ENCODE measurements at places on chromosomes 7 and 10. TPM values are rescaled to one million over a fixed set of nuclear protein-coding genes. Genes with fewer than 3 reads are reported as not detected.

SFRP5 gene
- not detected for polyA plus RNA-seq

CPN1 gene
- polyA plus RNA-seq, result not detected

PROSER2 gene
- polyA plus RNA-seq, result 0.37 TPM

NEURL1 gene
- polyA plus RNA-seq, result 0.67 TPM

GALNT17 gene
- polyA plus RNA-seq, result not detected

NPTX2 gene
- 0.02 TPM for polyA plus RNA-seq

VWDE gene
- 0.02 TPM for polyA plus RNA-seq

CAV1 gene
- polyA plus RNA-seq, result 1,356 TPM

FAM149B1 gene
- polyA plus RNA-seq, result 42.9 TPM

ASZ1 gene
- polyA plus RNA-seq, result 0.05 TPM

NKX1-2 gene
- polyA plus RNA-seq, result not detected

AMPH gene
- polyA plus RNA-seq, result 17.3 TPM

ITGA8 gene
- polyA plus RNA-seq, result 0.25 TPM

FKBP6 gene
- polyA plus RNA-seq, result not detected

PNLIPRP2 gene
- polyA plus RNA-seq, result not detected

SCRN1 gene
- 110 TPM for polyA plus RNA-seq

LRRC61 gene
- polyA plus RNA-seq, result 0.17 TPM

MYOF gene
- polyA plus RNA-seq, result 254 TPM

ERVW-1 gene
- polyA plus RNA-seq, result not detected

KIF20B gene
- polyA plus RNA-seq, result 4.5 TPM
